ENCODE measurements at places on chromosomes 5 and 9. TPM values are rescaled to one million over a fixed set of nuclear protein-coding genes. Genes with fewer than 3 reads are reported as not detected.
A peak's percentile ranks its signal among the peaks of the same experiment; 100 is the strongest.

CLTB gene
- total RNA-seq, result 118 TPM

- peak; percentile 54 for DNase-seq
Observed at GRCh38 chr5:149371296-149371962, 7.7 kb downstream of the IL17B start.

- DNase-seq, result peak; percentile 70
Observed at GRCh38 chr5:59187857-59188256, 605.0 kb downstream of the RAB3C start.

GRCh38 chr9:88280816-88281382 is 107.3 kb upstream of the SPIN1 start:
- peak; percentile 12 for DNase-seq
